ENCODE measurements at places on chromosomes 11 and 22.

- DNase-seq: no peak
Observed at GRCh38 chr11:78374917-78375316, 42.7 kb downstream of the GAB2 start.

GRCh38 chr11:33040862-33041453 is 1.6 kb downstream of the TCP11L1 start:
- DNase-seq: no peak

DNA sequence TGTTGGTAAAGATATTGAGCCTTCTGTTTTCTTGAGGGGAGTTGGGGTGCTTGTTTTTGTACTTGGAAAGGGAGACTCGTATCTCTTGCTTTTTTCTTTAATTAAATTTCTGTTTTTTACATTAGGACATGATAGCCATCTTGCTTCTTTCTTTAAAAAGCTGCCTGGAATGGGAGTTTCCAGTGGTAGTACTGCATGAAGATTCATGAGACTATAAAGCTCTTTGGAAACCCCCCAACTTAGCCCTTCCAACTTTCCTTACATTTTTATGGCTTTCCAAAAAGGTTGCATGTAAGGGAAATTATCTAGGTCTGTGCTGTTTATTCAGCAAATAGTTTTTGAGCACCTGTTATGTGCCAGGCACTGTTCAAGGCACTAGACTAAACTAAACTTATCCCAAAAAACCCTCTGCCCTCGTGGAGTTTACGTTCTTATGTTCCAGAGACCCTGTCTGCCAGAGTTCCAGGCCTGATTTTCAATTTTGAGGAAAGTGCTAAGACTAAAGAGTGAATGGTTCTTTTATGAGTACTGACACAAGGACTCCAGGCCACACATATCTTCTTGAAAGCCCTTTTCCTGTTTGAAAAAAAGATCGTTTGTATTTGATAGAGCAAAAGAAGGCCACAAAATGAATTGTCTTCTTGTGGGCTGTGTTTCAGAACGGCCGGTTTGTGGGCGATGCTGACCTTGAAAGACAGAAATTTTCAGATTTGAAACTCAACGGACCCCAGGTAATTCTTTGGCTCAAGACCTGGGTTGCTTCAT is 31.9 kb downstream of the CTNND1 start:
- no peak for DNase-seq

DNA sequence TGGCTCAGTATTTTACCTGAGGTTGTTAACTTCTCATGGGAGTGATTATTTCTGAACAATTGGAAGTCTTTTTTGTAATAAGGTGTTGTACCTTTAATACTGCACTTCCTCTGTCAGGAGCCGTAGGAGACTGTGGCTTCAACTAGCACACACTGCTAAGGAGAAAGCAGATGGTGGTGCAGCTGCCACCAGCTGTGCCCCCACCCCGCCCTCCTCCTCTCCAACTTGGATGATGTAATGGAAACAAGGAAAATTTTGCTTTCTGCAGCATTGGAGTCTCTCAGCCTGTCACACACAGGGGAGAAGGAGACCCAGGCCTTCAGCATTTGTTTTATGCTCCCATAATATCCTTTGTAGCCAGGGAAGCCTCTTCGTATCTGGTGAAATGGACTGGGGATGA is 91.2 kb downstream of the TEAD1 start:
- no peak for DNase-seq

GRCh38 chr11:134566311-134566710 is 154.3 kb upstream of the B3GAT1 start:
- no peak for DNase-seq

DNA sequence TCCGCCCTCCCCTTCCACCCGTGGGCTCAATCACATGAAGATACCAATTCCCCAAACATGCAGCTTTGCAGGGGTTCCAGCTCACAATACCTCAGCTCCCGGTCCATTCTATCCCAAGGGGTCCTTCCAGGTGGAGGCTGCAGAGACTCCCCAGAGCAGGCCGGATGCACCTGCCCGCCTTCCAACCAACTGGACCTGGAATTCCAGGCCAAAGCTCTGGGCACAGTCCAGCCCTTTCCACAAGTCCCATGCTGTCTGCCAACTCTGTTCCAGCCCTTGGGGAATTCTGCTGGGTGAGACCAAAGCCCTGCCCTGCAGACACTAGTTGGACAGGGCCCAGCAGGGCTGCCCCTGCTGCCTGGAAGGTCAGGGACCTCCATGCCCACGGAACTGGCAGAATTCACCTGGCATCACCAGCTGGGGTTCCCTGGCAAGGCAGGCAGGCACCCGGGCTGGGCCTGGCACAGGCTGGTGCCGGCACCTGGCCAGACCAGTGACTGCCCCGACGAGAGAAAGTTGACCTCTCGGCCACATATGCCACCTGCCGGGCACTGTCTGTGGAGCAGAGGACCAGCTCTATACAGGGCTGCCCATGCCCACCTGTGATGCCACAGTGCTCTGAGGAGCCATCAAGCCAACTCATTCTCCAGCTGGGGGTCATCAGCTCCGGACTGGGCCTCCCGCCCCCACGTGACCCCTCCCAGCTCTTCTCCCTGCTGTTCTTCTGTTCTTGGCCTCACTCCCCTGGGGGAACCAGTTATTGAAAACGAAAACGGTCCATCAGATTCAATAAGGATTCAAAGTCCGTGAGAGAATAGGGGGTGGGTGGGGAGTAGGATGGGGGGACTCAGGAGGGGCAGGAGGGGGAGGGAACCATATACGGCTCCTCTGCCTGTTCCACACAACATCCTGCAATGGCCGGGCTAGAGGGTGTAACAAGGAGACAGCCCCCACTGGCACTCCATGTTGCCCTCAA is 4.7 kb downstream of the SYT7 start:
- DNase-seq: no peak

DNA sequence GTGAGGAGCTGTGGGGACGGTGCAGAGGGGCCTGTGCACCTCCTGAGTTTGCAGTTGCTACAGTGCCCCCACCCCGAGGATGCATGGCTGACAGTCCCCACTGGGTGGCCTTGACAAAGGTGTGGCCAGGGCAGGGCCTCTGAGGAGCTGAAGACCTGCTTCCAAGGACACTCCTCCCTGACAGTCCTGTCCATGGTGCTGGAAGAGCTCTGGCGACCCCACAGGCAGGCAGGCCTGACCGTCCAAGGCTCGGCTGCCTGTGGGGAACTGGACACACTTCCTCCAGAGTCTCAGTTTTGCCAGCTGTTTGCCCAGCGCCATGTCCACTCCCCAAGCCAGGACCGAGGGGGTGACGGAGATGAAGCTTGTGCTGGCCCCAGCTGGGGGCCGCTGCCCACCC is 32.7 kb downstream of the BRSK2 start:
- no peak for DNase-seq

DNA sequence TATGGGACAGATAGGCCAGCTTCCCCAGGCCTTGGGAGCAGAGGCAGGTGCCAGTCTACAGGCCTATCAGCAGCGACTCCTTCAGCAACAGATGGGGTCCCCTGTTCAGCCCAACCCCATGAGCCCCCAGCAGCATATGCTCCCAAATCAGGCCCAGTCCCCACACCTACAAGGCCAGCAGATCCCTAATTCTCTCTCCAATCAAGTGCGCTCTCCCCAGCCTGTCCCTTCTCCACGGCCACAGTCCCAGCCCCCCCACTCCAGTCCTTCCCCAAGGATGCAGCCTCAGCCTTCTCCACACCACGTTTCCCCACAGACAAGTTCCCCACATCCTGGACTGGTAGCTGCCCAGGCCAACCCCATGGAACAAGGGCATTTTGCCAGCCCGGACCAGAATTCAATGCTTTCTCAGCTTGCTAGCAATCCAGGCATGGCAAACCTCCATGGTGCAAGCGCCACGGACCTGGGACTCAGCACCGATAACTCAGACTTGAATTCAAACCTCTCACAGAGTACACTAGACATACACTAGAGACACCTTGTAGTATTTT is 26.6 kb upstream of the L3MBTL2 start:
- no peak for DNase-seq

All from T-helper 1 cell (primary cell).